ENCODE measurements at places on chromosomes 7 and 10.

GRCh38 chr10:28295336-28295735, 7.5 kb downstream of the MPP7 start:
- DNase-seq = no peak

GRCh38 chr10:23445591-23445990, 6.7 kb downstream of the OTUD1 start:
- no peak for DNase-seq

GRCh38 chr10:96236090-96236478, 35.3 kb downstream of the BLNK start:
- no peak for DNase-seq

DNA sequence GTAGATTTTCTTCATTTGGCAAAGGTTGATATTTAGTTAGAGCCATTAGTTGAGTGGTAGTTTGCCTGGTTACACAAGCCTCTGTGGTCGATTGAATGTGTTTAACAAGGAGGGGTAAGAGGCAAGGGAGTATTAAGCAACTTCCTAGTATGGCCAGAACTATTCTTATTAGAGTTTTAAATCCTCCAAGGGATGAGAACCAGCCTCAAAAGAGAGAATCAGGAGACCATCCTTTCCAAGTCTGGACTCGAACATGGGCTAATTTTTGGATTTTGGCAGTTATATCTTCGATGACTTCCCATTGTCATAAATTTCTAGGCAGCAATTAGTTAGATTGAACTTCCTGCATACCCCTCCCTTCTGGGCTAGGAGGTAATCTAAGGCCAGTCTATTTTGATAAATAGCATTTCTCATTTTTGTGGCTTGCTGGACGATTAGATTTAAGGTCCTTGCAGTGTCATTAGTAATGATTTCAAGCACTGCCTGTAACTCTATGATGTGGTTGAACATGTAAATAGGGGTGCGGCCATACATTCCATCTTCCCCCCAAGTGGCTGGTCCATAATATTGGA, 219.5 kb upstream of the KCND2 start:
- DNase-seq = no peak

DNA sequence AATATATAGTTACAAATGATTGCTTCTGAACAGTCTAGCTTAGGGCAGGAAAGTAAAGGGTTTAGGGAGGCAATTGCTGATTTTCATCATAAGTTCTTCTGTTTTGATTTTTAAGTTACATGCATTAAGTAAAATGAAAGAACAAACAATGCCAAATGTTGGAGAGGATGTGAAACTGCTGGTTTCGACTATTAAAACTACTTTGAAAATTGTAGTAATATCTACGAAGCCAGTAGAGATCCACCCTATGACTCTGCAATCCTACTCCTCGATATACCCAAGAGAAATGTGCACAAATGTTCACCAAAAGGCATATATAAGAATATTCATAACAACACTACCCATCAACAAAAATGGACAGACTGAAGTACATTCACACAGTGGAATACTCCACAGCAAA, 24.3 kb downstream of the PDZD8 start:
- DNase-seq = no peak
